Stimulated activated CD8-positive, alpha-beta memory T cell treated with anti-CD3 and anti-CD28 coated beads, Interleukin-15, amount 100 ng/mL, for 48 hours (primary cell): ENCODE measurements at places on chromosomes 5 and 9.

- peak; percentile 63 for DNase-seq
Observed at GRCh38 chr5:119328753-119329602, 26.8 kb upstream of the TNFAIP8 start.

DNA sequence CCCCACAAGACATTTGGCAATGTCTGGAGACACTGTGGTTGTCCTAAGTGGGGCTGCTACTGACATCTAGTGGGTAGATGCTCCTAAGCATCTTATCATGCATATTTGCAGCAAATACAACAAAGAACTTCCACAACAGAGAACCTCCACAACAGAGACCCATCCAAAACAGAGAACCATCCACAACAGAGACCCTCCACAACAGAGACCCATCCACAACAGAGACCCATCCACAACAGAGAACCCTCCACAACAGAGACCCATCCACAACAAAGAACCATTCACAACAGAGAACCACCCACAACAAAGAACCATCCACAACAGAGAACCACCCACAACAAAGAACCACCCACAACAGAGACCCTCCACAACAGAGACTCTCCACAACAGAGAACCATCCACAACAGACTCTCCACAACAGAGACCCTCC, 32.8 kb downstream of the ARPC5L start:
- DNase-seq, result no peak

DNA sequence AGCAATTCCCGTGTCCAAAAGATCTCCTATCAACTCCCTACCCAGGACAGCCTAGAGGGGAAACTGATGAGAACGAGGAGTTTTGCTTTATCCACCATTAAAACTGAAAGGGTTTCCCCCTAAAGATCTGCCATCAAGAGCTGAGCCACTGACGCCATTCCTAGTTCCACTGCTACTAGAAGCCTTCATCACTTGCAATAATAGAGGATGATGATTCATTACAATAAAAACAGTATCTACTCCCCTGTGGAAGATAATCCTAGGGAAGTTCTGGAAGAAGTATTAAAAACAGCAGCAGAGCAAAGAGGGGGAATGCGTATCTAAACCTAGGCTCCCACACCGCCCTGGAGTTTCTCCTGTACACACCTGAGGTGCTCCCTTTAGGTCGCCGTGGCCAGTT, 394.5 kb downstream of the BNC2 start:
- no peak for DNase-seq

- DNase-seq, result no peak
Observed at GRCh38 chr5:144219869-144220268, 49.2 kb downstream of the KCTD16 start.
